ENCODE measurements at places on chromosomes 3 and 15.

DNA sequence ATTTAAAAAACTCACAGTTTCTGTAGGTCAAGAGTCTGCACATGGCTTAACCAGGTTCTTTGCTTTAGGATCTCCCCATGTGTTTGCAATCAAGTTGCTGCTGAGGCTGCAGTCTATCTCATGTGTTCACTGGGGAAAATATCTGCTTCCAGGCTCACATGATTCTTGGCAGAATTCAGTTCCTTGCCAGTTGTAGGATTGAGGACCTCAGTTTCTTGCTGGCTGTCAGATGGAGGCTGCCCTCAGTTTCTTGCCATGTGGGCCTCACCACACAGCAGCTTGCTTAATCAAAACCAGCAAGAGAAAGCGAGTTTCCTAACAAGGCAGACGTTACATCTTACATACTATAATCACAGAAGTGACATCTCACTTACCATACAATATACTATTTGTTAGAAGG, 10.0 kb upstream of the TBC1D5 start:
- DNase-seq: peak; percentile 24

DNA sequence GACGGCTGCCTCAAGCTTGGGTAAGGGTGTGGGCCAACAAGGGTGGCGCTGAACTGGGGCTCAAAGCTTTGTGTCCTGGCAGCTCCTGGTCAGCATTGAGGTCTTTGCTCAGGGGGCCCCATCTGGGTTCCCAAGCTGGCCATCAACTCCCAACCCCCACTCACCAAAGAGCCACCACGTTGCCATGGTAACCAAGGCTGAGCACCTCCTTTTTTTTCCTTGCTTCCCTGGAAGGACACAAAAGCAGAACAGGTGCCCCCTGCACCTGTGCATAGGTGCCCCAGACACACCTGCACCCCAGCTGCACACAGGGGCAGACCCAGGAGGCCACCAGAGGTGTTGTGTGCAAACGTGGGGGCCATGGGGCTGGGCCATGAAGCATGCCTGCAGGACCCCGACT, 16.5 kb downstream of the UROC1 start:
- no peak for DNase-seq

GRCh38 chr3:121730940-121731687, 18.4 kb downstream of the GOLGB1 start:
- DNase-seq: no peak

DNA sequence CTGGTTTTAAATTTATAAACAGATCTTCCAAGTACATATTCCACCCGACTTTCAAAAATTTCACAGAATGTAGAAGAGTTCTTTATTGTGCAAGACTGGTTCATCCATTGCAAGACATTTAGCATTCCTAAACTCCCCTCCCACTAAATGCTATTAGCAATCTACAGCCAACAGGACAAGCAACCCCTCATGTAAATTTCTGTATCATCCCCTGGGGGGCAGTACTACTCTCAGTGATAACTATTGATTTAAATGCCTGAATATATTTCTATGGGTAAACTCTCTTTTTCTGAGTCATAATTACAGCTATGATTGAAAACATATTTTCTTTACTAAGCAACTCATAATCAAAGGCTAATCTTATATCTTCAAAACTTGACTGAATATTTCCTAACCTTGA, 10.7 kb upstream of the SLC15A2 start:
- DNase-seq: peak; percentile 52

- DNase-seq: no peak
Observed at GRCh38 chr15:64333986-64334929, 21.7 kb downstream of the CSNK1G1 start.

DNA sequence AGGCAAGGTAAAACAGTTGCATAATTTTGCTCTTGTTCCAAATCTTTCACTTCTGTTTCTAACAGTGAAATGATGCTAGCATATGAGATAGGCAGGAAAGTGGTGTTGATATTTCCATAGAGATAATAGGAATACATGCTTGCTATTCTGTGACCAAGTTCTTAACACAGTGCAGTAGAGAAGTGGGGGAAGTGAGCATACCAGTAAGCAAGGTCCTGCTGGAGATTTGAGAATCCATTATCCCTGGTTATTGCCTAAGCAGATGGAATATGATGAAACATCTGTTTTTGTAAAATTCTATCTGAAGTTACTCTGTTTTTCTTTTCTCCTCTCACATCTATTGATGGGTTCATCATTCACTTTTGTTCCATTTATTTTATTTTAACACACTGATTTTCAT, 28.7 kb downstream of the USP8 start:
- peak; percentile 16 for DNase-seq

DNA sequence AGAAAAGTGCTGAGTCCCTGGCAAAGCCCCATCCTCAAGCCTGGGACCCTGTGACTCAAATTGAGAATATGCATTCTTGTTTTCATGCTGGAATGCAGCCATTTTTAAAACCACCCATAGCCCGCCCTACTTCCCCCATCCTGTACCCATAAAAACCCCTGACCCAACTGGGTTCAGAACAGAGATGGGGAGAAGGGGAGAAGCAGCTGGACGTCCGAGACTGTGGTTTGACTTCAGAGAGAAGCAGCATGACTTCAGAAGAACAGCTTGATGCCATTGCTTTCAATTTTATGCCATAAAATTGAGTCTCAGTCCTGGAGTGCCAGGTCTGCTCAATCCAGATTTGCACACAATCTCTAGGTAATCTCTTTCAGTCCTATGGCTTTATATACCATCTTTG, 78.2 kb downstream of the BCHE start:
- DNase-seq: no peak

GRCh38 chr3:142925140-142925539, 36.3 kb upstream of the PCOLCE2 start:
- no peak for DNase-seq

DNA sequence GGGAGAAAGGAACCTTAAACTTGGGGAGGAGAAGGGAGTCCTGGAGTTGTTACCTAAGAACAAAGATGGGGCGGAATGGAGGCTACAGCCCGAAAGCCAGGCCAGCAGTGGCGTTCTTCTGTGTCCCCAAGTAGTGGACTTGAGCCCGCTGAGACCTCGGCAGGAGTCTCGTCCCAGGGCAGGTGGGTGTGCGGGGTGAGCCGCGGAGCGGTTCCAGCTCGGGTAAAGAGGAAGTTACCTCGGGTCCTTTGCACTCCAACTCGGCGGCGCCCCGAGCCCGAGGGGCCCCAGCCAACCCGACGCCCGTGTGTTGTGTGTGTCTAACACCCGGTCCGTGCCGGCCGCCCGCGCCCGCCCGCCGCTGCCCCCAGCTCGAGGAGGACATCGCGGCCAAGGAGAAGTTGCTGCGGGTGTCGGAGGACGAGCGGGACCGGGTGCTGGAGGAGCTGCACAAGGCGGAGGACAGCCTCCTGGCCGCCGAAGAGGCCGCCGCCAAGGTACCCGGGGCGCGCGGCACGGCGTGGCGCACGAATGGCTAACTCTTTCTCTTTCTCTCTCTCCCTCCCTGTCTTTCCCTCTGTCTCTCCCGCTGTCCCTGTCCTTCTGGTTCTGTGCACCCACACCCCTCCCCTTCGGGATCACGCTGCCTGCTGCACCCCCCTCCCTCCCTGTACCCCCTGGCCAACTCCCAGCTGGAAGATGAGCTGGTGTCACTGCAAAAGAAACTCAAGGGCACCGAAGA, 959 bp downstream of the TPM1 start:
- DNase-seq: peak; percentile 43

Data from suppressor macrophage (primary cell).